ENCODE measurements at places on chromosomes 1 and 21.
A peak's percentile ranks its signal among the peaks of the same experiment; 100 is the strongest.

DNA sequence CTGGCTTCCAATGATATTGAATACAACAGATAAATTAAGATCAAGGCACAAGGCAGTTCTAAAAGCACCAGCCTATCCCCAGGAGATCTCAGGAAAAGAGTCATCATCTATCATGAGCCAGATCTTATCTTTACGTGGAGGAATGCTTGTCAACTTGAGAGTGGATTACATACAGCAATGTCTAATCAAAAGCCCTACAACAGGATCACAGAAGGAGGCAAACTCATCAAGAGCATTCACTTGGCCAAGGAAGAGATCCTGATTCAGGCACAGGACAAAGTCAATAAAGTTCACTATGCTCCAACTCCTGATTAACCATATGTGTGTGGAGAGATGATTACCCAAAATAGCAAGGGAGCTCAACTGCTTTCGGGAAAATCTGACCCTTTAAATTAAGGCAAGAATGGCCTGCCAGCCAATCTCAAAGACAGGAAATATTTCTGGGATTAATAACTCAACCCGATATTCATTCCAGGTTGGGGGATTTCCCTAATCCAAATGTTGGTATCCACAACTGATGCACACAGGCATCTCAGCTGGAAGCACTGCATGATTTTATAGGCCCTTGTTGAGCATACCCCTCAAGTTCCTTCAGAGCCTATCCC, 33.7 kb downstream of the TBX15 start:
- no peak for DNase-seq

DNA sequence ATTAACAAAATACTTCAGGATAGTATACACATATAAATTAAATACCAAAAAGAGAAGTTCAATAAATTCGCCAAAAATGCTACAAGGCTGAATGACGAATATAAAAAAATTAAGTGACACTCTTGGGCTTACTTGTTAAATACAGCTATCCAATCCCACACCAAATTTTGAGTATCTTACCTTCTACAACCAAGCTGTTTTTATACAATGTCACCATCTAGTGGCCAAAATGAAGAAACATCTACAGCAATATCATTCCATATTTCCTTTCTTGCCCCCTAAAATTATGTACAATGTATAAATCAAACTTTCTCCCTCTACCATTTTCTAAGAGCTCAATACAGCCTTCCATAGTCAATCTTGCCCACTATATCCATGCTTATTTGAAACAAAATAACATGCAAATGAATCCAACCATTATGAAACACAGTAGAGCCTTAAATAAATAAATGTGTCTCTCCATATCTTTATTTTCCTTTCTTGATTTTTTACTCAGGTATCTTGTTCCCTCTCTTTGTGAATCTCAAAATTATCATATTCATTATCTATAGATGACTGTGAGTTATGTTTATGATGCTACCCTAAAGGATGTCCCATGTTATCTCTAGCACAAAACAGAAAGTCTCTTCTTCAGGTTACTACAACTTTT, 86.3 kb downstream of the ACBD6 start:
- no peak for DNase-seq

- no peak for DNase-seq
Measured at GRCh38 chr1:42484382-42484781, 21.3 kb downstream of the CCDC30 start.

DNA sequence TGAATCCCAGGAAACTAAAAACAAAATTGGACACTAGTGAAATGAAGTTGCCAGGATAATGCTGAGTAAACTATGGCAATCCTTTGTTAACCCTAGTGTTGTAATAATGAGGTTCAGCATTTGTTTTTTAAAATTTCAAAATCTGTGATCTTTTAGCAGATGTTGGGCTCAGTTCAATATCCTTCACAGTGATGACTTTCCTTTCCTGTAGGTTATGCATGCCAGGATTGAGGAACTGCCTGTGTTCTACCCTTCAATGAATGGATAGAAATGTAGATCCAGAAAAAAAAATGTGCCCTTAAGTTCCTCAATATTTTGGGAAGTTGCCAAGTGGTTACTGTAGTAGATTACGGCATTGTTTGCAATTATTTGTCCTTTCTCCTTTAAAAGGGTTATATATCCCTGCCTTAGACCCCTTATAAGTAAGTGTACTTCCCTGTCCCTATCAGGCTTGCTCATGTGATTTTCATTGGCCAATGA, 35.5 kb upstream of the IRF2BP2 start:
- no peak for DNase-seq

GRCh38 chr1:153649863-153650235, 8.7 kb upstream of the SNAPIN start:
- DNase-seq: no peak

DNA sequence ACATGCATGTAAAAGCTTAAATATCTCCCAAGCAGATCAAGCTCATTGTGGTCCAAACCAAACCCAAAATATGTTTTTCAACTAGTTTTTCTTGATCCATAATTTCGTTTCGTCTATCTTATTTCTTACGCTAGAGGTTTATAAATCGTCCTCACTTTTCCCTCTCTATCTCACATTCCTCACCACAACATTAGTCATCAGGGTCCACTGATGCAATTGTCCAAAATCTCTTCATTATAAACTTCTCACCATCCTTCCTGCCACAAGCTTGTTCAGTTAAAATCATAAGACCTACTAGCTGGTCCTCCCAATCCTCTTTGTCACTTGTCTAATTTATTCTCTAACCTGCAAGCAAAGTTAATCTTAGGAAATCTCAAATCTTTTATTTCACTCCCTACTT, 173.0 kb upstream of the PALMD start:
- no peak for DNase-seq

GRCh38 chr1:65388908-65389695, 31.4 kb upstream of the LEPR start:
- no peak for DNase-seq

- no peak for DNase-seq
Measured at GRCh38 chr1:153174624-153175023, 23.9 kb upstream of the SPRR2G start.

GRCh38 chr1:47644212-47644573, 206.3 kb downstream of the FOXD2 start:
- no peak for DNase-seq

DNA sequence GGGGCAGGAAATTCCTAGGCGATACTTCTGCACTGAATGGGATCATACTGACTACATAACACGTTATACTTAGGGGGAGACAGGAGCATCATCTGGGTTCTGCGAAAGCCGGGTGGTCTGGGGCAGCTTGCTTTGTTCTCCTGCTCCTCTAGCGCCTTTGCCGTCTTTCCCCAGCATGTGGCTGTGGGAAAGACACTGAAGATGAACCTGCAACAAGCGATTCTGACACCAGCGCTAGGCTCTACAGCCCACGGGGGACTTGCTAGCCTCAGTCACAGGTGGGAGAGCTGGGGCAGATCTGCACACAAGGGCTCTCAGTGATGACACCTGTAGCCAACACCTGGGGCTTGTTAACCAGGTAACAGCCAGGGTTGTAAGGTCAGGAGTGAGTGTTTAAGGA, 51.8 kb downstream of the CD46 start:
- no peak for DNase-seq

DNA sequence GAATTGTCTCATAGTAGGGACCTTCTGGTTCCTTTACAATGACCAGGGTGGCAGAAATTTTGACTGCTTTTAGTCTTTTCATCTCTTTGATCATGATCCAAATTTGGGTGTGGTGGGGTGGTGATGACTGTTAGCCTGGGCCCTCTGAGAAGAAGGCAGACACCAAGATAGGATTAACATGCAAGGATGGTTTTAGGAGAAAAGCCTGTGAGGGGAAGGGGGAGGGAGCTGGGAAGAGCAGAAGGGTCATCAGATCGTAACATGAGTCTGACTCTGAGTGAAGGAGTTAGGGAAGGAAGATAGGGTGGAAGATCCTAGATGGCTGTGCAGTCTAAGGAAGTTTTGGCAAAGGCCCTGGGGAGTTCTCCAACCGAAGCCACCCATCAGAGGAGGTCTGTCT, 28.5 kb upstream of the CAMSAP2 start:
- DNase-seq: no peak

DNA sequence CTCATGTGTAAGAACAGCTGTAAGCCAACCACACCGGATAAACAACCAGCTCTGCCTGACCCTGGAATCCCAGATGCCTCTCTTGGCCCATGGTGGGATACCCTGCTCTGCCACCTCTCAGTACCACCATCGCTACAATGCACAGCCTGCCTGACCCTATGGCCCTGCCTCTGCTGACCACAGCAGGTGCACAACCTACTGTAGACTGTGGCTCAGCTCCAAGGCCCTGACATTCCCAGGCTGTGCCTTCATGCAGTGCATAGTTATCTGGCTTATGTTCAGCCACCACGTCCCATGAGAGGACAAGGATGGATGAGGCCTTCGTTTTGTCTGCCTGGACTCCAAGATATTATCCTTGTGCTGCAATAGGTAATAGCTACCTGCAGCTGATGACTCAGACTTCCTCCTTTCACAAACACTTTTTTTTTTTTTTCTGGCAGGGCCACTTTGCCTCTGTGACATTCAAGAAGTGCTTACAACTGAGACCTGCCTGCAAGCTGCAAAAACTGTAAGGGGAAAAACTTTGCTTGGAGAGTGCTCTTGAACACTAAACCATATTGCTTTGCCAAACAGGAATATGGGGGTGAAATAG, 177.7 kb downstream of the URB2 start:
- no peak for DNase-seq

DNA sequence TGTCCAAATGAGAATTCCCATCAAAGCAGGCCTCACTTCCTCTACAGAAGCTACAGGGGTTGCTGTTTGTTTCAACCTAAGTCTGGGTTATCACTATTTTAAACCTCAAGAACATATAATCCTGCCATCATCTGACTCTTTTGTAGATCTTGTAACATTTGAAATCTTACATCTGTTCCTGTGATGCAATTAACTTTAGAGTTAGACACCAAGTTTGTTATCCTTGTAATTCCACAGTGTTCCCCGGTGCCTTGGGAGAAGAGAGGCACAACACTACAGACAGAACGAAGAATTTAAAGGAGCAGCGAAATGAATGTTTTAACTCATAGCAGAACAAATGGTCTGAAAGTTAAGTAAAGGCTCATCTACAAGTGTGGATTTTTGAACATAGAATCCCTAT, 116.1 kb downstream of the UCHL5 start:
- no peak for DNase-seq

DNA sequence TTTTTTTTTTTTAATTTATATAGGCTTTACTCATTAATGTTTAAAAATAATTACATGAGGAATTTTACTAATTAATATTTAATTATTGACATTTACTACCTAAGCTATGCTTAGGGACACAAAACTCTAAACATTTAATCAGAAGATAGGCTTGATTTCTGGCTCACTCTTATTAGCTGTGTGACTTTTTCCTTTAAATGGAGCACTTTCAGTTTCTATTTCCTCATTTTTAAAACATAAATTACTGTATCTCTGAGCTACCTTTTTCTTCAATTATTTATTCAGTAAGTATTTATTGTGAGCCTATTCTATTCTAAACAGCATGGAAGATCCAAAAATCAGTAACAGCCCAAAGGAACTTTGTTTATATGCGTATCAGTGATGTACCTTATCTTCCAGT, 40.5 kb downstream of the MAP3K7CL start:
- DNase-seq: no peak

DNA sequence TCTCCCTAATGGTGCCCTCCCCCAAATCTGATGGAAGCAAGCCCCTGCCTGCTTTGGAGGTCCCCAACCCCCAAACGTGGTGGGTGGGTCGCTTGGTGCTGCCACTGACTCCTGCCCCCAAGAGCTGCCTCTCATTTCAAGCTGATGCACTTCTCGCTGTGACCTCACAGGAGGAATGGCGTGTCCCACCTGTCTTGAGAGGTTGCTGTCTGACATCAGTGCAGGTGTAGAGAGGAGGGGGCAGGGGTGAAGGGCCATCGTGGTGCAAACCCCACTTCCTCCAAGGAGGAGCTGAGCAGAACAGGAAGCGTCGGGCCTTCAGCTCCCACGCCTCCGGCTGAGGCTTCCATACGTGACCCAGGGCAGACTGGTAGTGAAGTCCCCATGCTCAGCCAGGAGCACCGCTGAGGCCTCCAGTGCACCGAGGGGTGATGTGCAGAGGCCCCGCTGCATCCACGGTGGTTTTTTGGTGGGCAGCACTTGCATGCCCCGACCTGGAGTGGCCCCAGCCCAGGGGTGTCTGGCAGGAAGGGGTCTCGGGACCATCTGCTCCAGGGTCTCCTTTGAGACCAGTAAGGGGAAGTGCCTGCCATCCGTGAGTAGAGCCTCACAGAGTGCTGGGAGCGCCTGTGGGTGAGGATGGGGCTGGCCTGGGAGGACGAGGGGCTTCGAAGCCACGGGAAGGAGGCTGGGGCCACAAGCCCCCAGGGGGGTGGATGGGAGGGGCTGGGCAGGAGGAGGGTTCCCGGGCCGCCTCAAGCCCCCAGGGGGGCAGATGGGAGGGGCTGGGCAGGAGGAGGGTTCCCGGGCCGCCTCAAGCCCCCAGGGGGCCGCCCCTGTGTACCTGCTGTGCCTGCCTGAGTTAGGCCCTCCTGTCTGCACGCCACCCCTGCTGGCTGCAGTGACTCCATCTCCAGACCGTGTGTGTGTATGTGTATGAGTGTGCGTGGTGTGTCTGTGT, 39.8 kb downstream of the WDR4 start:
- DNase-seq: peak; percentile 67

DNA sequence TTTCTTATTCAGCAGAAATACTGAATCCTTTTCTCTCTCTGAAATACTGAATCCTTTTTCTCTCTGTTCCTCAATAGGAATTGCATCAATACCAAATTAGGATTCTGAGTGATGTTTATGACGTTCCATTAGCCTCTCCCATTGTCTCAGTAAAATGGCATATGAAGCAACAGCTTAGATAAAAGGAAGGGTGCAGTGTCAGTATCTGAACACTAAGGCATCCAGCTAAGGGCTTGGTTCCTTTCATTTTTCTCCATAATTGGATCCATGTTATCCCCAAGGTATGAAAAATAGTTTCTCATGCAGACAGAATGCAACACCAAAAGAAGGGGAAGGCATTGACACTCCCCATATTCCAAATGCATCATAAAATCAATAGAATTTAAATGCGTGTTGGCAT, 61.5 kb upstream of the RAVER2 start:
- no peak for DNase-seq

DNA sequence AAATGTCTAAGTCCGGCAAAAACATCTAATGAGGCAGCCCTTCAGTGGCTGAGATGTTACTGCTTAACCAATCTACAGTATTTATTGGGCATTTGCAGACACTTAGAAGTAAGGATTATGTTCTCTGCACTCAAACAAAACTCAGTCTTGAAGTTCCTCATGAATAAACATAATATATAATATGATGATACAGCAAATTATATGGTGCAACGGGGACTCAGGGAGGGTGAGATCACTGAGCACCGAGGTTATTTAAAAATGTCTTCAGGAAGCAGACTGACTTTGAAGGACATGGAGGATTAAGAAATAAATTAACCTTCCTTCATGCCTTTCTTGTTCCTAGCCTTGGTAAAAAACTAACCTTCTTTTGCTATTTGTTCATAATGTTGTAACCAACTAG, 27.9 kb downstream of the WDR64 start:
- DNase-seq: no peak

- DNase-seq: no peak
Measured at GRCh38 chr1:237861944-237862343, 28.8 kb downstream of the ZP4 start.
